ENCODE measurements at places on chromosomes 7 and 10.
A peak's percentile ranks its signal among the peaks of the same experiment; 100 is the strongest.

- DNase-seq: peak; percentile 83
Measured at GRCh38 chr7:134823400-134823799, 44.0 kb downstream of the CALD1 start.

DNA sequence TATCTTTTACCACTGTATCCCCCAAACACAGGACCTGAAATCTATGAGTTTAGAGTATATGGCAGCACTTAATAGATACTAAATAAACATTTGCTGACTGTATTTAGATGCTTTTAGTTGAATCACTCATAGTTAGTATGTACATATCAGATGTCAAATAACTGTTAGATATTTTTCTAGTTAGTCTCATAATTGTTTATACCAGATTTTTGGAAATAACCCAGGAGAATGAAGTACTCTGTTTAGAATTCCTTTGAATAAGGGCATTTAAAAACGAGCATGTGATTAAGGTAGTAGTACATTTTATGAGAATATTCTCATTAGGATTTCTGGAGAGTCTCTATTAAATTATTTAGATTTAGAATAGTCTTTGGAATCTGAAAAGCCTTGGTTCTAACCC, 22.3 kb upstream of the ZEB1 start:
- DNase-seq: no peak

- DNase-seq: peak; percentile 15
Measured at GRCh38 chr7:108351729-108352131, 104.5 kb downstream of the NRCAM start.

DNA sequence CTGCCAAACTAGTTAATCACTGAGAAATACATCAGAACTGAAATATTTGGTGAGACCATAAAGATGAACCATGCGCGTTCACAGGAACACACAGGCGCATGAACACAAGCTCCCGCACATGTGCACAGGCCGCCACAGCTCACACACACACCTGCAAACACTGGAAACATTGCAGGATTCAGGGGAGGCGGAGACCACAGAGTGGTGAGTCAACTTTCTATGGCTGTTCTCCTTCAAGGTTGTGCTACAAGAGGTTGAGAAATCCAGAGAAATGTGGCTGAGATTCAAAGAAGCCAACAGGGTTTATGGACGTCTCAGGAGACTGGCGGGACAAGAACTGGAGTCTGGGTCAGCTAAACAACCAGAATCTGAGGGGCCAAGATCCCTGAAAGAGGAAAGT, 17.8 kb downstream of the ESYT2 start:
- DNase-seq: peak; percentile 92

- DNase-seq: peak; percentile 70
Measured at GRCh38 chr7:108016841-108017775, 14.1 kb upstream of the LAMB1 start.

GRCh38 chr7:135733603-135734342, 5.8 kb upstream of the SLC13A4 start:
- DNase-seq: no peak

DNA sequence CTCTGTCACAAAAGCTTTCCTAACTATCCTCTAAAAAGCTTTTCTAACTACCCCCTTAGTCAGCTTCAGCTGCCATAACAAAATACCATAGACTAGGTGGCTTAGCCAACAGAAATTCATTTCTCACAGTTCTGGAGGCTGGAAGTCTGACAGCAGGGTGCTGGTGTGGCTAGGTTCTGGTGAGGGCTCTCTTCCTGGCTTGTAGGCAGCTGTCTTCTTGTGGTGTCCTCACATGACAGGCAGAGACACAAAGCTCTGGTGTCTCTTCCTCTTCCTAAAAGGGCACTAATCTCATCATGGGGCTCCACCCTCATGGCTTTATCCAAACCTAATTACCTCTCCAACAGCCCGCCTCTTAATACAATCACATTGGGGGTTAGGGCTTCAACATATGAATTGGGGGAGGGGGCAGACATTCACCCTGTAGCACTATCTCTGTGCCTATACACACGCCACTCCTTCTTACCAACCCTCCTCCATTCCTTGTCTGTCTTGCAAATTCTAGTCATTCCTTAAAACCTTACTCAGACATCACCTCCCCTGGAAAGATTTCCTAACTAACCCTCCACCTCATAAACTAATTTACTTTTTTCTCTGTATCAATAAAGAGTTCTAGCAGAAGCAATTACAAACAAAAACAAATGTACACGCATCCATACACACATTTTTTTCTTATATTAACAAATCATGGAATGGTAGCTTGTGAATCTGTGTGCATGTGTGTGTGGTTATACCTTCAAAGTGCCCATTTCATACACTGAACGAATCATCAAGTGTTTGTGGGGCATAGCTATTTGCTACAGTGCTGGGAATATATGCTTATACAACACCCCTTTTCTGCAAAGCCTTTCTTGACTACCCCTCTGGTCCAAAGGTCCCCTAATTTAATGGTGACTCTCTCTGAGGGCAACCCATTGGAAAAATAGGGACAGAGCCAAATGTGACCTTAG, 26.4 kb downstream of the RHOBTB1 start:
- DNase-seq: peak; percentile 45

DNA sequence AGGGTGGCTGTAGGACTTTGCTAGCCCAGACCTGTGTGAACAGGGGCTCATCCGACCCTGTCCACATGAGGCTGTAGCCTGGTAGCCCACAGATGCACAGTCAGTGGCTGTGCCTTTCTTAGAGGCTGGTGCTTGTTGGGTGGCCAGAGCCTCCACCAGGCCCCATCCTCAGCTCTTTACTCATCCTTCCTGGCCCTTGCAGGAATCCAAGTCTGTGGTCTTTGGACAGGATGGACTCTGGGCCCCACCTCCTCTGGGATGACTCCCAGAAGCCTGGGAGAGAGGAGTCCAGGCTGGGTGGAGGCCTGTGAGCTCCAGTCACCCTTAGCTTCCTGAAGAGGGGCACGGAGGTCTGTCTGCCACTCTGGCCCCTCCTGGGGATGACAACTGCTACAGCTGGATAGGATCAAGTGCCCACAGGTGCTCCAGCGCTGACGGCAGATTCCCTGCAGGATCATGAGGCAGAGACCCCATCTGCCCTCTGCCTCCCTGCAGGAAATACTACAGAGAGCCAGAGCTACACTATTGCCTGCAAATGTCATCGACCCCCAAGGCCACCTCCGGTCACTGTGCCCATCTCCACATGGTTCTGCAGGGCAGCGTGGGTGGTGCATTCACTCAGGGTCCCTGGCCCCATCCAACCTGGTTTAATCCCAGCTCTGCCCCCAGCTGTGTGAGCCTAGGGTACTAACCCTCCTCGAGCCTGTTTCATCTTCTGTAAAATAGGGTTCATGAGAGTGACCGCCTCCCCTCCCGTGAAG, 114.5 kb downstream of the PTPN20 start:
- peak; percentile 14 for DNase-seq

GRCh38 chr10:121438333-121438732, 159.9 kb downstream of the FGFR2 start:
- no peak for DNase-seq

- no peak for DNase-seq
Measured at GRCh38 chr10:123556049-123556448, 110.1 kb upstream of the GPR26 start.

DNA sequence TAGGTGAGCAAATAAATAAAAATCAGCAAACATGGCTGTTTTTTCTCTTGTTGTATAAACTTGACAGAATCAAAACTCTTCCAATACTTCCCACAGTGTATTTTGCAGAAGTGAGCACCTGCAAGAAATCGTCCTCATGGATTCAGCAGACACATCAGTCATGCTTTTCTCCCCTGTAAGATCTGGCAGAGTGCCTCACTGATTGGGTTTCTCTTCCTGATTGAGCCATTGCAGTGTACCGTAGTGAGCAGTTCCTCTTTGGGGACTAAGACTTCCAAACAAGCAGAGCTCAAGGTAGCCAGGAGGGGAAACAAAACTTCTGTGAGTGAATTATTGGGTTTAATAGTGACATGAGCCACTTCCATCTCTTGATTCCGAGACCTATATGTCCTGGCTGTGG, 2.2 kb upstream of the CCDC3 start:
- no peak for DNase-seq

GRCh38 chr10:21661935-21662334, 127.9 kb downstream of the MLLT10 start:
- no peak for DNase-seq

DNA sequence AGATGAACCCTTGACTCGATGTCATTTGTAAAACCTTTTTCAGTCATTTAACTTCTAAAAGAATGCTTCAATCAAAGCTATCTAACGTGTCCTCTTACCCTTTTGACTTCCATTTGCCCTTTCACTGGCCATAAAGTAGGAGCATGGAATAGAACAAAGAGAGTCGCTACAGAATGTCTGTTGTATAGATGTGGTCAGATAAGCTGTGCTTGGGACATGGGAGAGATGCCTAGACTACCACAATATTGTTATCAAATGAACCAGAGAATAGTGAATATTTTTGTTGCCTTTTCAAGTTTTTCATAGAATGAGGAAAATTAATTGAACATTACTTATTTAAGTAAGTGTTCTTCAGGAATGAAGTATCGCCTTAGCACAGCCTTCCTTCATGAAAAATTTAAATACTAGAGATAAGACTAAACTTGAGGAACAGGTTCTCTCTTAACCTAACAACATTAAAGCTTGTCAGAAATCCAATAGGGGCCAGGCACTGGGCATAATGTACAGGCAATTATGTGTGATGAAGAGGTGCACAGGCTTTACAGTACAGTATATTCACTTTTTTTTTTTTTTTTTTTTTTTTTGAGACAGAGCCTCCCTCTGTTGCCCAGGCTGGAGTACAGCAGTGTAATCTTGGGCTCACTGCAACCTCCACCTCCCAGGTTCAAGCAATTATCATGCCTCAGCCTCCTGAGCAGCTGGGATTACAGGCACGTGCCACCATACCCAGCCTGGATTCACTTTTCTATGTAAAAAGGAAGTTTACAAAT, 7.5 kb upstream of the KMT2E start:
- no peak for DNase-seq

- peak; percentile 82 for DNase-seq
Measured at GRCh38 chr10:60810437-60811182, 32.3 kb downstream of the CDK1 start.

GRCh38 chr10:13693783-13694700, 107.3 kb downstream of the PRPF18 start:
- DNase-seq: no peak

- no peak for DNase-seq
Measured at GRCh38 chr10:76954838-76955237, 682.8 kb downstream of the KCNMA1 start.

DNA sequence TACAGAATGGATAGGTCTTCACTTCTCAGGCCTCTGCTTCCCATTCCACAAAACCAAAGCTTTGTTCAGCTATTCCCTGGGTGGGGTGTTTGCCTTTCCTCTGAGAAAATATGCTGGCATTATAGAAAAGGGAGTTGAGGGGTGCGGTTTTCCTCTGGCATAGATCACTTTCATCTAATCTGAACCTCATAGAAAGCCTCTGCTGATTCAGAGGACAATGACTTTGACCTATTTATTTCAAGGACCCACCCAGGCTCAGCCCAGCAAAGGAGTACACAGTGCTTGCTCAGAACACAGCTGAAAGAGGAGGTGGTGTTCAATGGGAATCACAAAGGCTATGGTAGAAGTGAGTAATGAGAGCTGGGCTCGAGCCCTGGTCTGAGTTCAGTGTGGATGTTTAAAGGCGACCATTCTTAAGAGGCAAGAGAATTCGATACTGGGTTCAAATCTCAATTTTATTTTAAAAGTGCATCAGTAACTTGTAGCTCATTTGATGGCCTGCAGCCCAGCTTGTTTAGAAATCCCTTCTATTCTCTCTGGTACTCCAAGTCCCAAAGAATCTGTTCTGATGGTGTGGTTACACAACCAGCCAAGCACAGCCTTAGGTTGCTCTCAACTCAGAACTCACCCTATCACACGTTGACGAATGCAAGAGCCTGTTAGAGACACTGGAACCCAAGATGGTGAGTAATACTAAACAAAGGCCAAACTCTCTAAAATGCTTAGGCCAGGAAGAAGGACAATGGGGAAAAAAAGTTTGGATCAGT, 1012.8 kb downstream of the LRMDA start:
- peak; percentile 38 for DNase-seq

- no peak for DNase-seq
Measured at GRCh38 chr7:22601003-22601402, 101.0 kb upstream of the STEAP1B start.

- no peak for DNase-seq
Measured at GRCh38 chr7:5302577-5302976, 19.8 kb downstream of the SLC29A4 start.

GRCh38 chr10:88672041-88672440, 7.8 kb downstream of the LIPF start:
- peak; percentile 36 for DNase-seq

GRCh38 chr7:125357676-125358455, 428.2 kb upstream of the POT1 start:
- peak; percentile 67 for DNase-seq

DNA sequence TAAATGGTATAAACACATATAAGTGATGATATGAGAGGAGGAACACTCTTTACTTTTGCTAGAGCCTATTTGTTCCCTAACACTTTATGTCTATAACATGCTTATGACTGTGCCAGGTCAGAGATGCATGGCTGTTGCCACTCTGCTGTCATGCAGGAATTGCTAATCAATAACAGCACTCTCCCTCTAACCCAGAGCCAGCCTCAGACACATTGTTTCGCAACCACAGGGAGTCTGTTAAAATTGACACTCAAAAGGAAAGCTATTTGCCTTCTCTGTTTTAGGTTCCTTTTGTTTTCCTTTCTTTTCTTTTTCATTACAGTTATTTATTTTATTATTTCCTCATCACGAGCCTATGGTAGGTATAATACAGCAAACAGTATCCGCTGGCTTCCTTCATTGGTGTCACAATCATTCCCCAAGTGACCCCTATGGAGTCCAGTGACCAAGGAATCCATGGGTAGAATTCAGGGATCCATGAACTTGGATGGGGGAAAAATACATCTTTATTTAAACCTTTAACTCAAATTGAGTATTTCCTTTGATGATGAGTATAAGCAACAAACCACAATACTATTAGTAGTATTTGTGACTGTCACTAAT, 6.8 kb downstream of the PON2 start:
- no peak for DNase-seq

- no peak for DNase-seq
Measured at GRCh38 chr7:24133691-24134090, 150.3 kb upstream of the NPY start.

DNA sequence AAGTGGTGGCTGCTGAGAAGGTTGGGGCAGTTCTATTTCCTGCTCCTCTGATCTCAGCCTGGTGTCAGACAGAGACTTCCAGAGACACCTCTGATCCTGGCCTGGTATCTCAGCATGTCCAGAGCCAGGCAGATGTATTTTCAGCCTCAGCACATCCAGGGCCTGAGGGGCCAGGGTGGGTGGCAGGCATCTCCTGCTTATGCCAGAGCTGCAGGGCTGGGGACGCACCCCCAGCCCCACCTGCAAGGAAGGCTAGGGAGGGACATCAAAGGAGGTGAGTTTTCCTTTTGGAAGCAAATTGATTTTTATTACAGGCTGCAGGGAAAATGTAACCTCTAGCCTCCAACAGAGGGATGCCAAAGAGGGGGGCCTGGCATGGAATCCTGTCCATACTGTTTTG, 36.7 kb downstream of the CFAP46 start:
- no peak for DNase-seq

GRCh38 chr7:111098011-111098925, 7.3 kb downstream of the LRRN3 start:
- peak; percentile 80 for DNase-seq
